RPMI8226 (cell line): ENCODE measurements at places on chromosomes 7 and 10.

GRCh38 chr7:47380325-47381133 is 201.4 kb downstream of the TNS3 start:
- DNase-seq, result no peak

- no peak for DNase-seq
Observed at GRCh38 chr10:1698185-1698584, 39.1 kb downstream of the ADARB2 start.

GRCh38 chr10:130230611-130231010 is 94.4 kb downstream of the GLRX3 start:
- no peak for DNase-seq

GRCh38 chr7:116522247-116522646 is 2.6 kb upstream of the CAV1 start:
- DNase-seq, result no peak

- DNase-seq, result no peak
Observed at GRCh38 chr10:77478247-77478961, 159.2 kb downstream of the KCNMA1 start.

DNA sequence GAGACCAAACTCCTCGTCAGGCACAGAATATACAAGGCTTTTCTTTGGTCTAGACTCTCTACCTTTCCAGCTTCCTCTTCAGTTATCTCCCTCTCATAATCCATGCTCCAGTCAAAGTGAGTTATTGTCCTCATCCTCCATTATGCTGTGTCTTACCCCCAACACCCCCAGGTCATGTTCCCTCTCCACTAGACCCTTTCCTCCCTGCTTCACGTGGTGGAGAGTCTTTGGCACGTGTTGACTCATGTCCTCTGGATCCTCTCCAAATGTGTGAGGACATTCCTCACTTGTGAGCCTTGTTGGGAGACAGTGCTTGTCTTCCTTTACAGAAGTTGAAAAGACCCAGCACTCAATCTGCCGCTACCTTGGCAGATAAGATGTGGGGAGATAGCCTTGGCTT is 36.0 kb upstream of the DLD start:
- DNase-seq, result no peak

GRCh38 chr10:29600821-29601220 is 34.0 kb downstream of the SVIL start:
- no peak for DNase-seq

DNA sequence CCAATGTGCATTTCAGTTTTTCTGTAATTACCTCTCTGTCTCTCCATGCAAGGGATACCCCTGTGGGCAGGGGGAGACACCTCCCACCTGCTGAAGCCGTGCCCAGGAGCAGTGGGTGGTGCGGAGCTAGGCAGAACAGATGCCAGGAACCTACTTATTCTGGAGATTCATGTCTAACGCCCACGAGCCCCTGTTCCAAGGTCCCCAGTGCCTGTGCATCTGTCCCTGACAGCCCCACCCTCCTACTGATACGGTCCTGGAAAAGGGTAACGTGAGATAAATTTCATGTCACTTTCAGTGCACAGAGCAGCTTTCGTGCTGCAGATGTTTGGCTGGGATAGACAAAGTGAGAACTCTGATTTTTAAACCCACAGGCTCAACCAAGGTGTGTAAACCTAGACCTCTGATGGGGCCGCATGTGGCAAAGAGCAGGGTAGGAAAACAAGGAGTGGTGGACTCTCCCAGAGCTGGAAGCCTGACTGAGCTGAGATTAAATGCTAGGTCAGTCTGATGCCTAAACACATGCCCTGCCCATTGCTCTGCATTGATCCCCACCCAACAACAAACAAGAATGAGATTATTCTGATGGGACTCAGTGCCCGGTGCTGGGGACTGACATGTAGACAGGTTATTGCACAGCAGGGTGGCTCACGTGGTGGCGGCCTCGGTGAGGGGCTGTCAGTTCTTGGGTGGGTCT is 123.6 kb upstream of the GDF10 start:
- DNase-seq, result no peak

- DNase-seq, result no peak
Observed at GRCh38 chr10:71837098-71837827, 13.8 kb downstream of the PSAP start.

- no peak for DNase-seq
Observed at GRCh38 chr7:39271402-39271801, 293.7 kb downstream of the POU6F2 start.

DNA sequence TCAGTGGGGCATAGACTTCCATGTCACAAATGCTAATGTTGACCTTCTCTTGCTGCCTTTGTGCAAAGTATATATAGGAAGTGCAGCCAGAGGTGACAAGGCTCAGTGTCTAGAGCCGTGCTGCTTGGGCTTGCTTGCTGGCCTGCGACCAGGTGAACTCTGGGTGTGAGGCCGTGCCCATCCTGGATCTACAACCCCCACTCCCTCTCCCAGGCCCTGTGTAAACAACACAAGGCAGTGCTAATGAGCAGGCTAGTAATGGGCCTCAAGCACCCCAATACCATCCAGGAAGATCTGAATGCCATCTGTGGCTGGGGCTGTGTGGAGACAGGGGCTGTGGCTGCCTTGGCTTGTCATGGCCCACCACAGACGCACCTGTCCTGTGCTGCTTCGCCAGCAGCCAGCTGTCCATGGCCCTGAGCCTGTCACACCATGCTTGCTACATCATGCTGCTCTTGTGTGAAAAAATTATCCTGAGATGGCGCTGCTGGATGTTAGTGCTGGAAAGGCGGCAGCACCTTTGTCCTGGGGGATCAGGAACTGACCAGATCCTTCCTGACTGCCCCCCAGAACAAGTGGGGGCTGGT is 107.6 kb upstream of the ZNF92 start:
- no peak for DNase-seq

GRCh38 chr10:99685597-99685967 is 26.3 kb downstream of the ENTPD7 start:
- DNase-seq, result peak; percentile 13

- no peak for DNase-seq
Observed at GRCh38 chr7:84509522-84509921, 314.9 kb upstream of the SEMA3A start.

DNA sequence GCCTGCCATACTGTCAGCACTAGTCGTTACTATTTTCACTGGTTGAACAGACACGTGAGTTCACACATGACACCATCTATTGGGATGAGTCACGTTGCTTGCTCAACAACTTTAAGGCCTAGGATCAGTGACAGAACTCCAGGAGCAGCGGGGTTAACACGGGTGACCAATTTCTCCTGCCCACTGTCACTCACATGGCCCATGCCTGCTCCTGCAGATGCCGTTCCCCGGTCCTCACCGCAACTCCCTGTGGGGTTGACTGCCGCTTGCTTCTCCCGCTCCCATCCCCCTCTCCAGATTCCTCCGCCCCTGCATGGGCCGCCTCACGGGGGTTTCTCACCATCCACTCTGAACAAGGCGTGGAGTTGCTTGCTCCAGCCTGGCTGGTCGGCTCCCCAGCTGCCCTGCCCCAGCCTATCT is 128.2 kb downstream of the TAX1BP1 start:
- DNase-seq, result no peak

- DNase-seq, result no peak
Observed at GRCh38 chr7:12369756-12370155, 33.9 kb downstream of the VWDE start.

- DNase-seq, result no peak
Observed at GRCh38 chr7:117375380-117375779, 51.9 kb downstream of the ASZ1 start.

- DNase-seq, result no peak
Observed at GRCh38 chr7:101399759-101400158, 37.1 kb downstream of the COL26A1 start.

- no peak for DNase-seq
Observed at GRCh38 chr10:48234295-48234694, 40.2 kb downstream of the FRMPD2 start.

- DNase-seq, result no peak
Observed at GRCh38 chr10:93319096-93319495, 163.0 kb downstream of the MYOF start.

GRCh38 chr10:119305860-119306513 is 98.6 kb downstream of the GRK5 start:
- DNase-seq, result peak; percentile 87

DNA sequence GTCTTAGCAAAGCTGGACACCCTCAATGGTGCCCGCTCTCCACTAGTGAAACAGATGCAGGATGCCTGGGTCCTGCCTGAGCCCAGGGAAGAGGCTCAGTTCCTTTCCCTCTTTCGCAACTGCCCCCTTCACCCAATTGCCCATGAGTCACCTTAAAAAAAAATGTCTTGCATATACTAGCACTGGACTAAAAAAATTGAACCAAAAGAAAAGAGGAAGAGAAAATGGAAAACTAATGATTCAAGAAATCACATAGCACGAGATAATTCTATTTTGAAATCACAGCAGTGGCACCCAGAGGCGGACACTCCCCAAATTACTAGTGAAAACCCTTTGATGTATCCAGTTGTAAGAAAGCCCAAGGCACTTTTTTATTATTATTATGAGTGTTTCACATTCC is 972.5 kb downstream of the LRMDA start:
- DNase-seq, result no peak

GRCh38 chr7:37342176-37342687 is 106.4 kb downstream of the ELMO1 start:
- peak; percentile 44 for DNase-seq

- no peak for DNase-seq
Observed at GRCh38 chr10:64363687-64364086, 842.5 kb downstream of the REEP3 start.

DNA sequence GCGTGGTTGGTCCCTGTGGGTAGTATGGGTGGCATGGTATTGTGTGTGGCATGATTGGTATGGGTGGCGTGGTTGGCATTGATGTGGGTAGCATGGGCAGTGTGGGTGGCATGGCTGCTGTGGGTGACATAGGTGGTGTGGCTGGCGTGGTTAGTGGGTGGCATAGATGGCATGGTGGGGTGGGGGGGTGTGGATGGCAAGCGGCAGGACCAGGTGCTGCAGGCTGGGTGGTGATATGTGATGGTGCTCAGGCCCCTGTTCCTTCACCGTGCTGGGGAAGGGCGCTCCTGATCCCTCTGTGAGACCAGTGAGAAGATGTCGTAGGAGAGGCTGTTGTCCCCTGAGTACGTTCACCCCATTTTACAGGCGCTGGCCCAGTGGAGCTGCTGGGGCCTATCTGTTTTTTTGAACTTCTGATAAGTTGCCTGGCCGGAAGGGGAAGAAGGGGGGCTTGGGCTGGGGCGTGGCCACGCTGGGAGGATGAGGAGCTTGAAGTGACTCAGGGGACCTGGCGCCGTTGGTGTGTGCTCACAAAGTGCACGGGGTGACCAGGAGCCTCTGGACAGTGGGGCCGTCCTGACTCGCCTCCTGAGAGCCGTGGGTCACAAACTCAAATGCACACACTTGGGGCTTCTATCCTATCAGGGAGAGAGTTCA is 17.5 kb downstream of the INPP5A start:
- no peak for DNase-seq

GRCh38 chr10:74754381-74754821 is 72.0 kb upstream of the KAT6B start:
- DNase-seq, result no peak

DNA sequence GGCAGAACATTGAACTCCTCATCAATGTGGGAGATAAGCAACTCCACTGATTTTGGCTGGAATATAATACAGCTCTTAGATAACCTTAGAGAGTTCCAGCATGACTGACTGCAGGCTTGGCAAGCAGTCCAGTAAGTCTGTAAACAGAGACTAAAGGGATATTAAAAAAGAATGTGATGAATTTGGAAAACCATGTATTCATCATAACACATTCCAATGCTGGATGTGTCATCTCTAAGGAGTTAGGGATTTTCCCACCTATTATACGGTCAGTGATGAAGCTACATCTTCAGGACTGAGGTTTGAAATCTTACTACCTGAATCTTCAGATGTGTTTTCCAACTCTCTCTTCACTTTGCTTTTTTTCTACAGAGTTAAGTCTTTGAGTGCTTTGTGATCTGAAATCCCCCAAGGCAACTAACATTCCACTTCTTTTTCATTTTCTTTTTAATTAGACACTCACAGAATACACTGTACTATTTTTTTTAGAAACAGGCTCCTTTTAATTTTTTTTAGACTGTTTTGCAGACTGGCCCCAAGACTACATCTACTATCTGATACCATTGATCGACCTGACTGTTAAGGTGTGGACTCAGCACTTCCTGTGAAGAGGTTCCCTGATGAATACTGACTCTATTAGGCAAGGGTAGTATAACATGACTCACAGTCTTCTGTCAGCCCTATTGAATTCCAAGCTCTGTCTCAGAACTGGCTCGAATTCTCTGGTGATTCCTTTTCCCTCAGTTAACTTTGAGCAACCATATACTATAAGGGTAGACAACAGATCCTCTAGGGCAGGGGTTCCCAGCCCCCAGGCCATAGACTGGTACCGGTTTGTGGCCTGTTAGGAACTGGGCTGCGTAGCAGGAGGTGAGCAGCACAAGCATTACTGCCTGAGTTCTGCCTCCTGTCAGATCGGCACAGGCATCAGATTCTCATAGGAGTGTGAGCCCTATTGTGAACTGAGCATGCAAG is 678.2 kb downstream of the GRM8 start:
- DNase-seq, result no peak

- peak; percentile 84 for DNase-seq
Observed at GRCh38 chr7:34756025-34756437, 98.0 kb downstream of the NPSR1 start.

GRCh38 chr10:62185919-62186692 is 82.5 kb downstream of the RTKN2 start:
- DNase-seq, result no peak

- DNase-seq, result no peak
Observed at GRCh38 chr7:69951458-69951857, 353.2 kb downstream of the AUTS2 start.

DNA sequence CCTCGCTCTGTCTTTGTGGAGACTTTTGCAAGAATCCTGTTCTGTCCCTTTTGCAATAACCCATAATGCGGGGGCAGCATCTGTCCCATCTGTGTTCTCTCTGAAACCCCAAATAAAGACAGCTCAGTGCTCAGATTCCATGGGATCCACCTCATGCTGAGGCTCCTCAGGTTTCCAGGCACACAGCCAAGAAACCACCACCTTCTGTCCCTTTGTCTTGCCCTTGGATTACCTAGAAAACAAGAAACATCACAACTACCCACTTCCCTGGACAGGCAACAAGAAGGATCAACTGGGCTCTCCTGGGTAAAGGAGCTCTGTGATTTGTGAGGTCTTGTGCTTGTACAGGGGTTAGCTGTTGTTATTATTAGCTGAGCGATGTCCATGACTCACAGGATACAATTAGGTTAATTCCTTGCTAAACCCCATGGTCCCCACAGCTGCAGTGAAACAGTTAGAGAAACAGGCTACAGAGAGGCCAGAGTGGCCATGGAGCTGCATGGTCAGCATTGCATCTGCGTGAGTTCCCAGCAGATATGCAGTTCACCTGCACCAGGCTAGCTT is 50.2 kb downstream of the CXCL12 start:
- no peak for DNase-seq

- DNase-seq, result no peak
Observed at GRCh38 chr7:121008816-121009215, 20.3 kb downstream of the CPED1 start.

DNA sequence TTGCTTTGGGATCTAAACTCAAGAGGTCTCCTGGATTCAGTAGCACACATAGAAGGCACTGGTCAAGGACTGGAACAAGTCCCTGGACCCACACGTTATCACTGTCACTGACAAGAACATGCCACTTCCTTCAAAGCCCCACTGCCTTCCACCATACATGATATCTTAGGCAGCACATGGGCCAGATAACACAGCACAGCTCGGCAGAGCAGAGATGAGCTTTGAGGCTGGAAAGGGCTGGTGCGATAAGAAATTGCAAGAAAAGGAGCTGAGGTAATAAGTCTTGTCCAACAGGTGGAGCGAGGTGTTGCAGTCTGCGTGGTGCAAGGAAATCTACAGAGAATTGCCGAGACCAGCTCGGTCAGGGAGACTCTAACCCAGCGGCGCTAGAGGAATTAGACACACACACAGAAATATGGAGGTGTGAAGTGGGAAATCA is 139.8 kb upstream of the CDK13 start:
- DNase-seq, result peak; percentile 43
